ENCODE measurements at places on chromosomes 2 and 18.
A peak's percentile ranks its signal among the peaks of the same experiment; 100 is the strongest.

GRCh38 chr2:9814129-9814868 is 29.0 kb upstream of the TAF1B start:
- H3K27ac ChIP-seq, result no peak overlapping the region
- no peaks in the 10 kb centered on the region for H3K36me3 ChIP-seq
- peaks cover 35% of the 10 kb centered on the region for H3K4me1 ChIP-seq
- no peak for DNase-seq
- peaks cover 7% of the 10 kb centered on the region for H3K27me3 ChIP-seq

- H3K4me3 ChIP-seq, result no peak overlapping the region
- H3K36me3 ChIP-seq, result no peaks in the 10 kb centered on the region
- no peak for DNase-seq
- H3K4me1 ChIP-seq, result no peaks in the 10 kb centered on the region
- no peaks in the 10 kb centered on the region for H3K27me3 ChIP-seq
- no peak overlapping the region for H3K27ac ChIP-seq
Measured at GRCh38 chr2:179622635-179623300, 238.6 kb downstream of the ZNF385B start.

GRCh38 chr2:113068249-113068648 is 479 bp downstream of the IL1F10 start:
- no peak for DNase-seq
- no peaks in the 10 kb centered on the region for H3K36me3 ChIP-seq
- H3K4me1 ChIP-seq, result no peaks in the 10 kb centered on the region
- no peak overlapping the region for H3K27ac ChIP-seq
- H3K4me3 ChIP-seq, result no peak overlapping the region

GRCh38 chr2:64582774-64583340 is 58.7 kb downstream of the AFTPH start:
- H3K4me3 ChIP-seq, result no peak overlapping the region
- peaks cover 11% of the 10 kb centered on the region for H3K4me1 ChIP-seq
- no peak overlapping the region for H3K27ac ChIP-seq
- H3K27me3 ChIP-seq, result no peaks in the 10 kb centered on the region
- DNase-seq, result no peak

- no peaks in the 10 kb centered on the region for H3K4me1 ChIP-seq
- no peak overlapping the region for H3K4me3 ChIP-seq
- H3K27me3 ChIP-seq, result no peaks in the 10 kb centered on the region
- DNase-seq, result no peak
Measured at GRCh38 chr2:52473526-52473925, 1294.1 kb upstream of the CHAC2 start.

DNA sequence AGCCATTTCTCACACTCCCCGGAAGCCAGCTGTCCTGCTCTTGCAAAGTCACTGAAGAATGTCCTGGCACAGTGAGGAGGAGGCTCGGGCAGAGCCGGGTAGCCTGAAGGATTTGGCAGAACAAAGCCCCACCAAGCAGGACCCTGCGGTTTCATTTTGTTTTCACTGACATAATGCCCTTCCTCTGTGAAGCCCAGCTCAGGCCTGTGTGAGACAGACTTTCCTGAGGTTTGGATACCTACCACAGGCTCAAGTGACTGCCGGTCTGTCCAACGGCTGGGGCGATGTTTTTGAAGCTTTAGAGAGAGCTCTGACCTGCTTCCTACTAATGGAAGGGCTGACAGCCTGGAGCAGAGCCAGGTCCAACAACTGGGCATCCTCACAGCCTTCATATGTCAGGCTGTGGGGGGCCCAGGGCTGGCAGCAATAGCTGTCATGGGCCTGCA is 99.8 kb upstream of the FZD7 start:
- no peaks in the 10 kb centered on the region for H3K4me1 ChIP-seq
- DNase-seq, result no peak
- H3K27me3 ChIP-seq, result peaks cover 8% of the 10 kb centered on the region
- no peak overlapping the region for H3K27ac ChIP-seq
- H3K4me3 ChIP-seq, result no peak overlapping the region

DNA sequence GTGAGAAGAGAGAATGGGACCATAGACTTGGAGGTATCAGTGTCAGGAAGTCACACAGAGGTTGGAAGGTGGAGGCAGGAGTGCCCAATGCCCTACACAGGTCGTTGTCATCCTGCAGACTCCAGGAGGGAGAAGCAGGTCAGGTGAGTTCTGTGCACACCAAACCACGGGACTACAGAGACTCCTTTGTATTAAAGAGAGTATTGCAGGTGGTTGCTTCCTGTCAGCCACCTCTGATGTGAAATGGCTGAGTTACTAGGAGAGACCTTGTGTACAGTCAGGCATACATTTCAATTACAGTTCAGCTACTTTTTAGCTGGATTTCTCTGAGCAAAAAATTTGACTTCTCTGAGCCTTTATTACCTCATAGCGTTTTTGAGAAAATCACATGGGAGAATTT is 51.6 kb downstream of the SPP2 start:
- H3K36me3 ChIP-seq, result no peaks in the 10 kb centered on the region
- H3K4me1 ChIP-seq, result peaks cover 28% of the 10 kb centered on the region
- no peak overlapping the region for H3K4me3 ChIP-seq
- DNase-seq, result no peak
- H3K27ac ChIP-seq, result no peak overlapping the region

DNA sequence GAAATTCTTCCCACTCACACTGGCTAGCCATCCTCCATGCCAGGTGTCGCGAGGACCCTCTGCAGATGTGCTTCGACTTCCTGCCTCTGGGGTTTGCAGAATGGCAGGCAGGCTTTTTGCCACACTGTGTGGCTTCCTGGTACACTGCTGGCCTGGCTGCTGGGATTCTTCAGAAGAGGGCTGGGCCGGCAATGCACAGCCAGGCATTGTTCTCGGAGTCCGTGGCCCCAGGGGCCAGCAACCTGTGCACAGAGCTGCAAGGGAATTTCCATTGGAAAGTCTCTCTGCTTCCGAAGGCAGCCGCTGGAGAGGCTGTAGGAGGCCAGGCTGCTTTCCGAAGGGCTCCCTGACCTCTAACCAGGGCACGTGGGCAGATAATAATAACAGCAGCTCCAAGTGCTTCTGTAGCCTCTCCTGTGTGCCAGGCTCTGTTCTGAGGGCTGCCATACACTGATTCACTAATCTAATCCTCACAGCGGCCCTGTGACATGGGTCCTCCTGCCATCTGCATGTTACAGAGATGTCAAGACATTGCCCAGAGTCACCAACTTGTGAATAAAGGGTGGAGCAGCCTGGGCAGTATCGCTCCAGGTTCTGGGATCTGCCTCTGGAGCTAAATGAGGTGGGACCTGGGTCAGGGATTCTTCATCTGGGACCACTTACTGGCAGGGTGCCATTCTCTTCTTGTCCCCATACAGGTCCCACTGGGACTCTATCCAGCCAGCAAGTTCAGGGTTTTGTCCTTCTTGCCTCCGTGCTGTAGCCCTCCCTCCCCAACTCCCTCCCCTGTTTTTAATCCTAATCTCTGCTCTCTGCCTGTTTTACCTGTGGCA is 5.0 kb downstream of the LDLRAD4 start:
- H3K4me1 ChIP-seq, result peaks cover 12% of the 10 kb centered on the region
- H3K27me3 ChIP-seq, result peaks cover 31% of the 10 kb centered on the region
- DNase-seq, result peak; percentile 6
- no peak overlapping the region for H3K4me3 ChIP-seq
- no peaks in the 10 kb centered on the region for H3K36me3 ChIP-seq

DNA sequence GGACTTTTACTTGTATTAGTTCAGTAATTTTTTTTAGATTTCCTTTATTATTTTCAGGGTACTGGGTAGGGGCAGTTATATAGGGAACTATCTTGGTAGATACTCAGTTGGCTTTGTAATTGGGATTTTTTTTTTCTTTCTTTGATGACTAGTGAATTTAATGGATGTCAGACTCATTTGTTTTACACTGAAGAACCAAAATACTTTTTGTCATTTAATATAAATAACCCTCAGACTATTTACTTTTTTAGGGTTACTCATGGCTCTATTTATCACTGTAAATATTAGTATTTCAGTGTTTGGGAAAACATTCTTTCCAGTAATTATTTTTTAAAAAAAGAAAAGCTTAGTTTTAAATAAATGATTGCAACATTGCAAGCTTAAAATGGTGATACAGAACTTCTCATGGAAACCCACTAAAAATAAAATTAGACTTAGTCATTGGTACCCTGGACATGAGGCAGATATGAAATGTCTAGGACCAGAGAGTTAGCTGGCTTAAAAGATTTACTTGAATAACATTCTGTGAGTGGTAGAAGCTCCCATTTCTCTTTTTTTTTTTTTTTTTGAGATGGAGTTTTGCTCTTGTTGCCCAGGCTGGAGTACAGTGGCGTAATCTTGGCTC is 74.4 kb upstream of the CYP20A1 start:
- peaks cover 2% of the 10 kb centered on the region for H3K36me3 ChIP-seq
- H3K4me1 ChIP-seq, result no peaks in the 10 kb centered on the region
- no peak overlapping the region for H3K4me3 ChIP-seq
- H3K27me3 ChIP-seq, result no peaks in the 10 kb centered on the region
- H3K27ac ChIP-seq, result no peak overlapping the region
- no peak for DNase-seq

GRCh38 chr18:54181856-54182602 is 42.4 kb downstream of the MBD2 start:
- peaks cover 18% of the 10 kb centered on the region for H3K36me3 ChIP-seq
- H3K27me3 ChIP-seq, result no peaks in the 10 kb centered on the region
- no peak for DNase-seq
- peaks cover 5% of the 10 kb centered on the region for H3K4me1 ChIP-seq
- no peak overlapping the region for H3K27ac ChIP-seq

DNA sequence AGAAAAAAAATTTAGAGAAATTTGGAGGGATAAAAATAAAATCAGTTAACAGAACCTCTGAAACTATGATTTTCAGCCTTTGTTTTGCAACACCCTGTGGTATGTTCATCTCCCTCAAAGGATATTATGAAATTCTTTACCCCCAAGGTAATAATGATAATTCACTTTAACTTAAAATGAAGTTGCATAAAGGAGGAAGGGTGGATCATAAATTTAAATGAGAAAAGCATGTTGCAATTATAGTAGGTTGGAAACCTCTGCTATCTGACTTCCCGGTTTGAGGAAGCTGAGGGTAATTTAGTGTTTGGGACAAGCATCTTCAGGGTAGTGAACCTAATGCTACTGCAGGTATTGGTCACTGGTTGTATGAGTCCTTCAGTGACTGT is 102.9 kb downstream of the BABAM2 start:
- peaks cover 49% of the 10 kb centered on the region for H3K36me3 ChIP-seq
- peaks cover 12% of the 10 kb centered on the region for H3K4me1 ChIP-seq
- H3K4me3 ChIP-seq, result no peak overlapping the region
- no peak overlapping the region for H3K27ac ChIP-seq
- no peaks in the 10 kb centered on the region for H3K27me3 ChIP-seq
- DNase-seq, result no peak

- peaks cover 24% of the 10 kb centered on the region for H3K4me1 ChIP-seq
- H3K27me3 ChIP-seq, result peaks cover 6% of the 10 kb centered on the region
- no peak for DNase-seq
- no peak overlapping the region for H3K27ac ChIP-seq
- H3K4me3 ChIP-seq, result no peak overlapping the region
Measured at GRCh38 chr2:102086150-102086872, 56.2 kb upstream of the IL1R1 start.

DNA sequence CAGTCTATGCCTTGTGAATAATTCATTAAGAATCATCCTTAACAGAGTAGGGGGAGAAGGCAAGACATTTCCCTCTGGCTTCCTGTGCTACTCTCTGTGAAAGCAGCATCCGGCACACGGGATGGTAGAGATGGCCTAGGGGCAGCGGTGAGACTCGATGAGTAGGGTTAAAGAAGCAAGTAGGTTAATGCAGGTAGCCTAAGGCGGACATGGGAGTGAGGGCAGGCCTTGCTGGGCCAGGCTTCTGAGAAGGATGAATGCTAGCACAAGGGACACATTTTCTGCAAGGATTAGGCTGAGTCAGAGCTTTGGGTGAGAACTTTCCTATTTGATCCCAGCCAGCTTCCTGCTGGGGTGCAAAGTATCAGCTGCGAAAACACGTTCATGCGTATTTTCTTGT is 80.8 kb downstream of the NXPH2 start:
- H3K4me1 ChIP-seq, result no peaks in the 10 kb centered on the region
- H3K27ac ChIP-seq, result no peak overlapping the region
- no peak for DNase-seq
- no peak overlapping the region for H3K4me3 ChIP-seq

GRCh38 chr18:39375066-39375465 is 1809.5 kb upstream of the CELF4 start:
- no peak overlapping the region for H3K4me3 ChIP-seq
- no peak overlapping the region for H3K27ac ChIP-seq
- H3K36me3 ChIP-seq, result no peaks in the 10 kb centered on the region
- DNase-seq, result no peak
- no peaks in the 10 kb centered on the region for H3K4me1 ChIP-seq
- no peaks in the 10 kb centered on the region for H3K27me3 ChIP-seq

- DNase-seq, result no peak
- H3K36me3 ChIP-seq, result no peaks in the 10 kb centered on the region
- no peak overlapping the region for H3K27ac ChIP-seq
- H3K27me3 ChIP-seq, result no peaks in the 10 kb centered on the region
- H3K4me3 ChIP-seq, result no peak overlapping the region
Measured at GRCh38 chr2:196113061-196113974, 44.7 kb upstream of the DNAH7 start.

DNA sequence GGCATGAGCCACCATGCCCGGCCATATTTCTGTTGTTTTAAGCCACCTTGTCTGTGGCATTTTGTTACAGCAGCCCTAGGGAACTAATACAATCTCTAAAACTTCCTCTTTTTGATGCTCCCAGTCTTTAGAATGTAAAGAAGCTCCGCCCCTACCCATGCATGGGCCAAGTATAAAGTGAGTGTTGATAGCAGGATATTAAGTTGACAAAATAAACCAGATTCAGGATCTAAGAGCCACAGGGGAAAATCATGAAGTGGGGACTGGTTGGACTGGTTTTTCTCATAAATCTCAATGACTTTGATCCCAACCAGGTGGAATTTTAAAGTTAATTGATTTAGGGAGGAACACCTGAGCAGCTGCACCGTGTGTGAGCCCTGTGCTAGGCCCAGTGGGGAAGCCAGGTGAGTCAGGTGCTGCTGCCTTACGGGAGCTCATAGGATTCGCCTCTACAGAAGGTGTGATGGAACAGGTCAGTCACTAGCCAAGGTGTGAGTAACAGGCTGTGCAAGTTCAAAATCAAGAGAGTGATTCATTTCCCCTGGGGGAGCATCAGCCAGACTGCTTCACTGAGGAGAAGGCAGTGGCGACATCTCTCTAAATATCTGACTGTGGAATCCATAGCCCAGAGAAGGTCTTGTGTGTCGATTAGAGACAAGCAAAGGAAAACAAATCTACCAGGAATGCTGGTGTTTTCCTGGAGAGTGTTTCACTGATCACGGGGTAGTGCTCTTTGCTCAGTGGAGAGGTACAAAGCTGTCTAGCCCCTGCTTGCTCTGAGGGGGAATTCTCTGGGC is 63.0 kb upstream of the MSH2 start:
- H3K4me1 ChIP-seq, result no peaks in the 10 kb centered on the region
- H3K36me3 ChIP-seq, result no peaks in the 10 kb centered on the region
- no peak for DNase-seq
- H3K27ac ChIP-seq, result no peak overlapping the region
- H3K4me3 ChIP-seq, result no peak overlapping the region
